Adipocyte (in vitro differentiated cells): ENCODE measurements at places on chromosomes 13 and 19.

DNA sequence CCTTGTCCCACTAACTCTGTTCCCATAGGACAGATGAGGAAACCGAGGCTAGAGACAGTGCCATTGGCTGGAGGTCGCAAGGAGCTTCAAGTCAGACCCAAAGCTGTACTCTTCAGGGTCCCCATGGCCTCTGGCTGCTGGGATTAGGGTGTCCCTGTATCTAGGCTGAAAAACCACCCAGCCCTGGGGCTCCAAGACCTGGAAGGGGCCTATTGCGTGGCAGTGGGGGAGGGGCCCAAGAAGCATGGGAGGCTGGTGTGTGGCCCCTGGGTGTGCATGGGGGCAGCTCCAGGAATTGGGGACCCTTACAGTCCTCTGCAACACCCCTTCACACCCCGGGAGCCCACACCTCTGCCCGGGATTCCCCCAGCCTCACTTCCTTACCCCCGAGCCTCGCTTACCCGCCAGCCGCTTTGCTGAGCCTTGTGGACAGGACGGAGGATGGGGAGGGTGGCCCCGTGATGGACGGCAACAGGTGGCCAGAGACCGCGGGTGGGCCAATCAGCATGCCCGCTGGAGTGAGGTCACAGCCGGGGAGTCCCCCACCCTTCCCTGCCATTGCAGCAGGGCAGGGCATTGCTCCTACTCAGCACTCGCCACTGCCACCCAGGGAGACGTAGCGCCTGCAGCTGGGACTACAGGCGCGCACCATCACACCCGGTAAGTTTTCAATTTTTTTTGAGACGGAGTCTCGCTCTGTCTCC, at the start of gene JSRP1:
Gene JSRP1, minus strand, starts transcription at position 436 of the 704 bp plus-strand sequence. CDS start 1,103 bp downstream, outside the sequence.
- DNase-seq = no peak

DNA sequence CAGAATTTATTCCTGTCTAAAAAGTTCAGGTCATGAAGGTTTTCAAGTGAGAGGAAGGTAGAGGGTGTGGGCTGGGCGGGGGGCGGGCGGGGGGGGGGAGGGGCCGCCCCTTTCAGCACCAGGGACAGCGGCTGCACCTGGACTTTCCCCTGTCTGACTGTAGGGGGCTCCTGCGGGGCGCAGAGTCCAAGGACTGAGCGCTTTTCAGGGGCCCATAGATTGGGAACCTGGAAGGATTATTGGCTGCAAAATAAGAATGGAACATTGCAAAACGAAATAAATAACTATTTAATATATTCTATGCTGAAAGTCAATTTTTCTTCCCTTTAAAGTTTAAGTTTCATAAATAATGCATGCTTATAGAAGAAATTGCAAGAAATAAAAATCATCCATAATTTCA, 8.9 kb upstream of the CYP4F3 start:
- DNase-seq = peak; percentile 17

DNA sequence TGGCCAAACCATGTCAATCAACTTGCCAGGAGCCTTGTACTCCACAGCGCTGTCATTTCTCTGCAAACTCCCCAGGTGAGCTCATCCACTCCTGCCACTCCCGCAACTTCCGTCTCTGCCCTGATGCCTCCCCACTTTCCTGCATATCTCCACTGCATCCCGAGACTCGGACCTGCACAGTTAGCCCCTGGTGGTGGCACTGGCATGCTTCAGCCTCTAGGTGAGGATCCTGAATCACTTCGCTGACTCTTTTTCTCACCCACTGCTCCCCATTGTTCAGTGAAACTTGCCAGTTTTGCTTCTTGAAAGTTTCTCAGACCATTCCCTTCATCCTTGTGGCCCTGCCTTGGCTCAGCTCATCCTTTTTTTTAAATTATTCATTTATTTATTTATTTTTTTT, 3.4 kb upstream of the CTU1 start:
- no peak for DNase-seq

DNA sequence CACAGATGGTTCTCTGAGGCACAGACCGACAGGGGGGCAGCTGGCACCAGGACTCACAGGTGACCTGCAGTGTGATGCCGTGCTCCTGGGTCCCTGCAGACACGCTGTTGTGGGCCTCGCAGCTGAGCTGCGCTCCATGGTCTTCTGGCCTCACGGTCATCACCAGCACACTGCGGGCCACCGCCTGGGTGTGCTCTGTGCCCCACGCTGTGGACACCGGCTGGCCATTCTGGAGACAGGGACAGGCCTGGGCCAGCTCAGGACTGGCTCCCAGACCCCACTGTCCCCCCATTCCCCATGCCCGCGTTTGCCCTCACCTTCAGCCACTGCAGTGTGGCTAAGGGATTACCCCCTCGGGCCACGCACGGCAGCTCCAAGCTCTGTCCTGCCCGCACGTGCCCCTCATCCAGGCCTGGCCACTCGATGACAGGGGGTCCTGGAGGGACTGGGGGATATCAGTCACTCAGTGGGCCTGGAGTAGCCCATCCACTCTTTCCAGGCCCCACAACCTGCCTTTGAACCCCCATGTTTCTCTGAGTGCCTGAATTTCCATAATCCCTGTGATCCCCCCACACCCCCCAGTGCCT, 3.3 kb downstream of the NPHS1 start:
- no peak for DNase-seq

DNA sequence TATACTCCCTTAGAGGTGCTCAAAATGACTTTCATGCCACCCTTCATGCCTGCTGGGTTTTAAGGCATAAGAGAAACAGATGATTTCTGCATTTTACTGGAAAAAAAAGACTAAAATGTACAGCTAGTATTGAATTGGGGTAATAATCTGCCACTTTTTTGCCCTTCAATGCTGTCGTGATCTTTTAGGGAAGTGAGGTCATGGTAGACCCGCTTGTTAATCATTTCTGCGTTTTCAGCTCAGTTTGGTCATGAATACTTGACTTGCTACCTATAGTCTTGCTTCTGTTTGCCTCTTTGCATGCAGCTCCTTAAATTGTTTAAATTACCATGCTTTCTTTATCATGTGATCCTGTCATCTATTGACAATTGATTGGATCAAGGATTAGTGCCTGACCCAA, 90.4 kb downstream of the PCCA start:
- no peak for DNase-seq

DNA sequence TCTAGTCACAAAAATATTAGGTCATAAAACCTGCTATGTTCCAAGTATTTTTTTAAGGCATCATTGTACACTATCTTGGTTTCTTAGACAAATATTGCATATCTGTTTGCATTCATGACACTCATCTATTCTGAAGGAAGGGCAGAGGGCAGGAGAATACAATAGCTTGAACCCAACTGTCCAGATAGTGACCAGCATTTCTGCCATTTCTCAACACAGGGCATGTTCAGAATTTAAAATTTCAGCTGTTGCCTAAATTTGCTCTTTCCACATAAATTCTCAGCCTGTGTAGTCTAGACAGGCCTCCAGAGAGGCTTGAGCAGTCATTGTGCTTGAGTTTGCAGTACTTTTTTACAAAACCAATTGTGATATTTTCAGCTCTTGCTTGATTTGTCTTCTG, 119.5 kb downstream of the ZAR1L start:
- no peak for DNase-seq

- no peak for DNase-seq
Observed at GRCh38 chr19:6677495-6677882, 7.5 kb upstream of the TNFSF14 start.

- no peak for DNase-seq
Observed at GRCh38 chr13:75725736-75726135, 89.6 kb downstream of the LMO7 start.

DNA sequence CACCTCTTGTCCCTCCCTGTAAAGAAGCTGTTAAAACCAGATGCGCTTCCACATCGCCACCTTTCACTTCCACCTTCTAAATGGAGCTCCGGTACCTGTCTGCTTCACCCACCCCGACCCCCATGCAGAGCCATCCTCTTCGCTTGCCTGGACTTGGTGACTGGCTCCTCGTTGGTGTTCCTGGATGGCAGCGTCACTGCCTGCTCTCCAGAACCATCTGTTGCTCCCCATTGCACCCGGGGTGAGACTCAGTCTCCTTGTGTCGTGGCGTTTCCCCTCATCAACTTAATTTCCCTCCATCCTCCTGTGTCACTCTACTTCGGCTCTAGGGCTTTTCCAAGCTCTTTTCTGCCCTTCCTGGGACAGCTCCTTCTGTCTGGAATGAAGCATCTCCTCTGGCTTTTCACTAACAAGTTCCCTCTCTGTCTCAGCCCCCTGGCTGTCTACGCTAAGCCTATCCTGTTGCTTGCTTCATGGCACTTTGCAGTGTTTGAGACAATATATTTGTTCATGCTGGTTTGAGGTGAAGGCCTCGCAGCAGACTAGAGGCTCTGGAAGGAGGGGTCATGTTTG, 10.3 kb downstream of the CEBPG start:
- DNase-seq = no peak

- DNase-seq = no peak
Observed at GRCh38 chr19:47023448-47023794, 3.8 kb downstream of the NPAS1 start.

DNA sequence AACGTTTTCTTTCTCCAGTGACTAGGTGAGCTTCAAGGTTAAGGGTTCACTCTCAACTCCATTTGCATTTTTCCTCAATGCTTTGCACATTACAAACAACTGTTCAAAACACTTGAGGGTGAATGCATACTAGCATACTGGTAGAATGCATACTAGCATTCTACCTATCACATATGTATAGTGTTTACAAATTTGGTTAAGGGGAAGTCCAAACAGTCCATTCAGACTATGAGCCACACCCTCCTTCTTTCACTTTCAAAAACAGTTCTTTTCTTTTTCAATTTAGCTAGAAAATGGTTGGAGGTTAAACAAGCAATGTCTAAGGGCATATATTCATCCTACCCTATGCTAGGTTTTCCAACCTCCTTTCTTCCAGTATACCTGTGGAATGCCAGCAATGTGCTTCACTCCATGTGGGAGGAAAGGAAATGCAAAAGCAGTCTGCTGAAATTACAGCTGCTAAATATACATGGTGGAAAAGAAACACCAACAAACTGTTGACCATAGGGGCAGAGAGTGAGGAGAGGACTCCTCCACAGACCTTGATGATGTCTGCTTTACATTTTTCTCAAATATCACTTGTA, 102.6 kb downstream of the DOCK9 start:
- DNase-seq = no peak

GRCh38 chr13:111911754-111912452, 155.0 kb upstream of the SOX1 start:
- DNase-seq = no peak

GRCh38 chr19:34982275-34982674, 17.8 kb upstream of the GRAMD1A start:
- DNase-seq = no peak

GRCh38 chr19:1045247-1045603, 5.3 kb downstream of the ABCA7 start:
- DNase-seq = no peak

DNA sequence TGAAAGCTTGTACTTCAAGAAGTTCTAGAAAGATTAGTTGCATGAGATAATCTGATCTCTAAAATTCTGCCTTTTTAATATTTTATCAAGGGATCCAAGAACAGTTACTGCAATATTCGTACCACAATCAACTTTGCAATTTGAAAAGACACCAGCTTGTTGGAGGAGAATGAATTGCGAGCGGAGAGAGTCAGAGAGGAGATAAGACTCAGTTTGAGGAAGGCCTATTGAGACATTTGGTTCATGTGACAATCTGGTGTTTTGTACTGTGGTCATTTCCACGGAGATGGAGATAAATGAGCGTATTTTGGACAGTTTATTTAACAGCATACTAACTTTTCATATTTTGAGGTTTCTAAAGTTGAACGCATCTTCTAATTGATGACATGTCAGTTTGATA, 1276.0 kb downstream of the EFNB2 start:
- DNase-seq = no peak

GRCh38 chr19:10977742-10978092, 16.9 kb downstream of the SMARCA4 start:
- no peak for DNase-seq

- no peak for DNase-seq
Observed at GRCh38 chr13:20851844-20852402, 50.6 kb downstream of the XPO4 start.

DNA sequence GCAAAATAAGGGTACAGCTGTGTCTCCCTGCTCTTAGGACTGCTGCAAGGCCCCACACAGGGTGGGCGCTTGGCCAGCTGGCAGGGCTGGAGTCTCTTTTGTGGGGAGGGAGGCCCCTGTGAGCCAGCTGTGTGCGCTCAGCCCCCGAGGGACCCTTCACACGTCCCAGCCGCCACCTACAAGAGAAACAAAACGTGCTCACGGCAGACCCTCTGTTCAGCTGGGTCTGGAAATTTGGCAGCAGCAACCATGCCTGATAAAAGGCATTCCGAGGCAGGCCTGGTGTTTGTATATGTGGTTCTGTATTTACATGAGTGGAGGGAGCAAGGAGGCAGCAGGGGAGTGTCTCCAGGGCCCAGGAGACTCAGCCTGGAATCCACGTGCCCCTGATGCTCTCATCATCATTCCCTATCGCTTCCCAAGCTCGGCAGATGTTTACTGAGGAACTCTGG, 49.7 kb downstream of the CRTC1 start:
- peak; percentile 50 for DNase-seq

DNA sequence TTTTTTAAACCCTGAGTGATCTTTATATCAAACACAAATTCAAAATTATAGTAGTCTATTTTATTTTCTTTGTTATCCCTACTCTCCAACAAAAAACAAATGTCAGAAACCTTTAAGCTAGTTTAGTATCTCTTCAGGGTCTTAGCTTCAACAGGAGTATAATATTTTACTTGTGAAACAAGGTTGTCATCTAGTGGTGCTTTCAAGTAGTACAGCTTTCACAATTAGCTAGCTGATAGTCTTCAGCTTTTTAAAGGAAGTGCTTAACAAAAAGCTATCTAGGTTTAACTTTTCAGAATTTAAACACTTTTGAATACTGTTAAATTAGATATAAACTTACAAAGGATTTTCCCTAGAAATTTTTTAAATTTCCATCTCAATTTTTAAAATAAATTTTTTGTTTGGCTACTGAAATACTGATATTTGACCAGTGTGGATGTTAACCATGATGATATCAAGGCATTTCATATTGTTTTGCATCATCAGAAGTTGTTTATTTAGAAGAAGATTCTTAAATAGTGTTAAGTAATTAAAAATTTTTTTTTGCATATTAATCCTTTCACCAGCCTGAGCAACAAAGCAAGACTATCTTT, 34.2 kb downstream of the TDRD3 start:
- peak; percentile 82 for DNase-seq

DNA sequence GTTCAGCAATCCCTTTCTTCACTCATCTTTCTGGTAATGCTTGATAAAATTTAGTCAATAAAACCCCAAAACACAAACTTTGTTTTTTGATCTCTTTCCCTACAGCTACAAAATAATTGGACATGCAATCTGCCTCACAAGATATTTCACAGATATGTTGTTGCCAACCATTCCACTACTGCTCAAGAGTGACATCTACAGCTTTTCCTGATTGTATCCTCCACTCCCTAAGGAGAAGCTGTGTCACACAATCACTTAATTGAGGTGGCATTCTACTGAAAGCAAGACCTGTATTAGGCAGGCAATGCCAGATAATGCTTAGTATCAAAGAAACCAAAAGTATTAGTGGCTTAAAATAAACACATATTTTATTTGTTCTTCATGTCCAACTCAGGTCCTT, 1646.2 kb upstream of the SPRY2 start:
- DNase-seq = peak; percentile 12

GRCh38 chr19:5987077-5987818, 9.3 kb upstream of the RANBP3 start:
- peak; percentile 95 for DNase-seq

GRCh38 chr13:98568918-98569317, 8.0 kb downstream of the STK24 start:
- DNase-seq = no peak
